ENCODE measurements at places on chromosomes 7 and 10.

GRCh38 chr7:29192811-29193210 lies 1.8 kb upstream of the CHN2 start:
- DNase-seq = no peak

DNA sequence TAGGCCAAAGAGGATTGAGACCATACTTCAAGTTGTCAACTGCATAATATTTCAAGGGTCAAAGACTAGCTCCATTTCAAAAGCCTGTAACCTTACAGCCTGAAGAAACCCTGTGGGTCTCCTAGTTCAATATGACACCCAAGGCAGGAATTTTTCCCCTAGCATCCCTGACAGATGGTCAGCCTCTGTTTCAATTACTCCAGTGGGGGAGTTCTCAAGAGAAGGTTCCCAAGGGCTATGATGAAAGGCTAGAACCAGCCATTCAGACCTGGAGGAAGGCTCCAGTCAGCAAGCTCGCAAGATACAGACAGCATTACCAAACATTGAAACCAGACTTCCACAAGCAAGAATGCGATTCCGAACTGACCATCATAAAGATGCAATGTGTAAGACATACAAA lies 1.6 kb downstream of the HTR7 start:
- DNase-seq = no peak

DNA sequence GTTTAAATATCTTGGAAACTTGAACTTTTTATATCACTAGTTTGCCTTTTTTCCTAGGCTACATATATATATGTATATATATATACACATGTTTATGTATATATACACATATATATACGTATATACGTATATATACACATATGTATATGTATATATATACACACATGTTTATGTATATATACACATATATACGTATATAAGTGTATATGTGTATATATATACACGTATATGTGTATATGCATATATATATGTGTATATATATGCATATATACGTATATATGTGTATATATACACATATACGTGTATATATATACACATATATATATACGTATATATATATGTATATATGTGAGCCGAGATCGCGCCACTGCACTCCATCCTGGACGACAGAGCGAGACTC lies 10.1 kb downstream of the OGDH start:
- DNase-seq = no peak

- DNase-seq = peak; percentile 13
These were observed 67.7 kb downstream of the GPAM start for GRCh38 chr10:112115781-112116385.

- DNase-seq = no peak
These were observed 12.0 kb upstream of the SMARCD3 start for GRCh38 chr7:151260471-151260870.

DNA sequence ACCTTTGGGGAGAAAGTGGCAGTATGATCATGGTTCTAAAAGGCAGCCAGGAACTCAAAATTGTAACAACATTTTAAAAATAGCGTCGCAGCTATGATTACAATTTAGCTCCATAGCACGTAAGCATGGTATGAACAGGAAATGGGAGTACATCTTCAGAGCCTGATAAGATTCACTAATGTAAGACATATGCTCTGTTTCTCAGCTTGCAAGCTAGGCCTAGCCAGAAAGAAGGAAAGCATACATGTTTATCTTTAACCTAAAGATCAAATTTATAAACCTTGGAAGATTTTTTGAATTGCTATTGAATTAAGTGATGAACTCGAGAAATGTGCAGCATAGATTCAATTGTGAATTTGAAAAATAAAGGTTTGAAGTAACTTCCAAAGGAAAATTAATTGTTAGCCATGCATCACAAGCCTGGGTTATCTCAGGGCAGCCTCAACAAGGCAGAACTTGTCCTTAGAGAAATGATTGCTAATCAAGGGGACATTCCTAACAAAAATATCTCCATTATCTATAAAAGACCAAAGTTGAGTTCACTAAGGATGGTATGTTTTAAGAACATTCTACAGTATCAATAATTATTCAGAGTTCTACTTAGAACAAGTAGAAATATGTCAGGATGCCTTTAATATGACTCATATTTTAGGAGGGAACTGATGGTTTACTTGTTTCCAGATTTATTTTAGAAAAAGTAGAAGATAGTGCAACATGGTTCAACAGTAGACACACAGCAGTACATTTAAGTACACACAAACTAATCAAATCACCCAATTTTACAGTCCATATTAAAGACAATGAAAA lies 38.8 kb upstream of the SEPTIN7 start:
- no peak for DNase-seq

GRCh38 chr7:114934086-114934485 lies 12.2 kb downstream of the MDFIC start:
- DNase-seq = no peak

DNA sequence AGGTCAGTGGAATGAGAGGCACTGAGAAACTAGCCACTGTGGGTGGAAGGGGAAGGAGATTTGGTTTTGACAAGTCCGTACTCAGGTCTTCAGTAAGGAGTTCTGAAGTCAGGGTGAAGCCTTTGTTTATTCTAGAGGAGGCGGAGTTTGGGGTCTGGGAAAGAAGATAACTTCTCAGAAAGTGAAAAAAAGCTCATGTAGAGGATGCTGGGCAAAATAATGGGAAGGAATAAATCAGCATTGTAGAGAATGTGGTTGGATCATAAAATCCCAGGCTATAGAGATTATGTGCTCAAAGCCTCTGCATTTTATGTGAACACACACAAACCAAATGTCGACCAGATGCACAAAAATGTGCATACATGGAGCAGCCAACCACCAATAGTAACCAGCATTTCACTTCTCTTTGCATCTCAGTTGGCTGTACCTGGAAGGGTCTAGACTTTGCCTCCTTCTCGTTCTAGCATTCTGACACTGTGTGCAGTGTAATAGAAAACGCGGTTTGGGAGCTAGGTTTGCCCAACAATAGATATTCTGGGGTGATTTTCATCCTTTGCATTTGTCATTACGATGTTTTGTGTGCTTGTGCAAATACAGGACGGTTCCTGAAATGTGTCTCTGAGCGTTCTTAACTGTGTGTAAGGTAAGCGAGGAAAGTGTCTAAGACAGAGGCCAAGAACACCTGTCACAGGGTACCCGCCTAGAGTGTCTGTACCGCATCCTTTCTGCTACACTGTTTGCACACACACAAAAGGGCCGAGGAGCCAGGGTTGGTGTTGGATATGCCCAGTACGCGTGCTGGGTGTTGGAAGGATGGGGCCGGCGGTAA lies 603 bp upstream of the HECW1 start:
- DNase-seq = no peak

DNA sequence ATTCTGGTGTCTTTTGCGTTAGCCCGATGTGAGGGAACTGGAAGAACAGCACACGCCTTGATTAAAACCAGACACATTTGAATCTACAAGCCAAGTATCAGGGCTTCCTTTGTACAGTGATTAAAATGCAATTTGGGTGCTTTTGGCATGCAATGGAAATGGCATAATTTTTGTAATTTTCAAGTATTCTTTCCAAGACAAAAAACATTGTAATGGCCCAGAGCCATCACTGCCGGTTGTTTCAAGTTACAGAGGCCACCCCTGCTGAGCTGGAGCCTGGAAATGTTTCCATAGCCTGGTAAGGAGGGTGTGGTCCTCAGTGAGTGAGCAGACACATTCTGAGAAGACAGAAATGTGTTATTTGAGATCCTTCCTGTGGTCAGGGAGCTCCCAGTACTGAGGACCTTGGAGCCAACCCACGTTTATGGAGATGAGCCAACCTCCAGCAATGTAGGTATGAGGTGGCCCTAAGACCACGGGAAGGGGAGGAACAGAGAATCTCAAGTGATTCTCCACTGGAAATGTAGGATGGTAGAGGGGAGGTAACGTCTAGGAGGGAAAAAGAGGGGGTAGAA lies 20.9 kb downstream of the TEX36 start:
- no peak for DNase-seq

DNA sequence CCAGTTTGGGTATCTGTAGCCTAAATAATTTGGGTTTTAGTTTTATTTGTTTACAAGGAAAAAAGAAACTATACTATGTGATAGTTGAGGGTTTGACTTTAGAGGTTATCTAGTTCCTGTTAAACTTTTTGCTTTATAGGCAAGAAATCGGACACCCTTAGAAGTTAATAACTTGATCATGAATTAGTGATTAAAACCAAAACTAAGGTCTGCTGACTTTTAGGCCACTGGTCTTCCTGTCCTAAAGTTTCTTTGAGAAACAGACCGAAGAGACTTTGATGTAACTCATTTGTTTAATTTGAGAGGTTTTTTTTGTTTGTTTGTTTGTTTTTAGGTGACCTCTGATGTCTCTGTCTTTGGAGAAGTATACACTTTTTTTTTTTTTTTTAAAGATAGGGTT lies 59.7 kb downstream of the PHTF2 start:
- DNase-seq = no peak

DNA sequence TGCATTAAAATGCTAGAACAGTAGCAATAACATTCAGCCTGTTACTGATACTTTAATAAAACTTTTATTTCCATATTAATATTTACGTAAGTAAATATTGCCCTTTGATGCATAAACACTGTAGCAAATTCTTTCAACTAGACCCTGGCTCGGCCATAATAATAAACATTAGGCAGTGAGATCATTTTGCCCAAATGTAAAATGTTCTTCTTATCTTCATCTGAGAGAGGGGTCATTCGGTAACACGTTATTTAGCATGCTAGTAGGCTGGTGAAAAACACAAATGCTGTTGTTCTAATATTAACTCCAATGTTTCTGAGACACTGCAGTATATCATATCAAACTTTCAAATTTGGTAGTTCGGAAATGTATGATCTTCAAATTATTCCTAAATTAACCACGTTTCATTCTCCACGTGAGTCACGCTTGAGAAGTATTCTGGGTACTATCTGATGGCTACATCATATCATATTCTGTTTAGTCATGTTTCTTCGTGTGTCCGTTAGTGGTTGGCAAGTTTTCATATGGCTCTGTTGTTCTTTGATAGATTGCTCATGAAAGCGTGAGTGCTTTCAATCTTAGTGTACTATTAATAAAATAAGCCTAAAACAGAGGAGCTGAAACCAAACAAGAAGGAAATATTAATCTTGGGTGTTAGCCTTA lies 145.8 kb downstream of the NSUN6 start:
- DNase-seq = no peak

DNA sequence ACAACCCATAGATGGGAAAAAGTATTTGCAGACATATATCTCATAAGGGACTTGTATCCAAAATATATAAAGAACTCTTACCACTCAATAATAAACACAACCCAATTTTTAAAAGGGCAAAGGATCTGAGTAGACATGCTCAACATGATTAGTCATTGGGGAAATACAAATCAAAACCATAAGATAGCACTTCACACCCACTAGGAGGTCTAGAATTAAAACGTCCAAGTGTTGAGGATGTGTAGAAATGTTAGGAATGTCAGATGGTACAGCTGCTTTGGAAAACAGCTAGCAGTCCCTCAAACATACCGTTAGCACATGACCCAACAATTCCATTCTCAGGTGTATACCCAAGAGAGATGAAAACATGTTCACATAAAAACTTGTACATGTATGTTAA lies 8.3 kb downstream of the PSTK start:
- no peak for DNase-seq

GRCh38 chr7:157807510-157807909 lies 470.7 kb downstream of the DNAJB6 start:
- DNase-seq = no peak

- no peak for DNase-seq
These were observed 65.4 kb upstream of the MXI1 start for GRCh38 chr10:110141871-110142635.

DNA sequence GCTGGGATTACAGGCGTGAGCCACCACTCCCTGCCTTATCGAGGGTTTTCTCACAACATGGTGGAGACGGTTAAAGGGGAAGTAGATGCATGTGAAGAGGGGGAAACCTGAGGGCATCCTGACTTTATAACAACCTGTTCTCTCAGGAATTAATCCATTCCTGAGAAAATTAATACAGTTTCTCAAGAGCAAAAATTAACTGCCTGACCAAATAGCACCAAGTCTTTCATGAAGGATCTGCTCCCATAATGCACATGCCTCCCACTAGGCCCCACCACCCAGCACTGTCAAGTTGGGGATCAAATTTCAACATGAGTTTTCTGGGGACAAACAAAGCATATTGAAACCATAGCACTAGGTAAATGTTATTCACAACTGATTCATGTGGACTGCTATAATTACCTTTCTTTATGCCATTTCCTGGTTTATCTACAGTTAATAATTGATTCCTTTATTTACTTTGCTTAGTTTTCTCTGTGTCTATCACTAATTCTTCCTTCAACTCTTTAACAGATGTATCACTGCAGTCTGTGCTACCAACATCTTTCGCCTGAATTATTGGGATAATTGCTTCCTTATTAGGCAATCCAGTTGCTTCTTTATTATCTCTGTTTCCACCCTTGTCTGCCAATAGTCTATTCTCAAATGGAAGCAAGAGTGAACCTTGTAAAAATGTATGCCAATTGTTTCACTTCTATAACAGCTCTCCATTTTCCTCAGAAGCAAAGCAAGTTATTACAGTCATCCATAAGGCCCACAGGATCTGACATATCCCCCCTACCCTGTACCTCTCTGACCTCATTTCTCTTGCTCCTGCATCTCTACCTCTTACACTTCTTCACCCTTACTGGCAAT lies 12.9 kb upstream of the MICU1 start:
- no peak for DNase-seq

DNA sequence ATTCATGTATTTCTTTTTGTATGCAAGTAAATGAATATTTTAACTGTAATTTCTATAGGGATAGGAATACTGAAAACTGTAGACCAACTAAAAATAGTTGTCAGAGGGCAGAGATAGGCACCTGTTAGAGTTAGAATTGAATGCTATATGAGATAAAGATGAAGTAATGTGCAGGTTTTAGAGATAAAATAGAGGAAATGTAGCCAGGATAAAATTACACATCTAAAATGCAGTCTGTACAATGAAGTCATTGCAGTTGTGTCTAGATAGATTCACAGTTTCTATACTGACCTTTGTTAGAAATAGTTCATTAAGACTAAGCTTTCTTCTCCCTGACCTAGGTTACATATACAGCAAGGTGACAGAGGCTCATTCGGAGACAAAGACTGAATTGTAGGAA lies 46.2 kb downstream of the SMNDC1 start:
- no peak for DNase-seq

GRCh38 chr10:47412177-47412730 lies 28.2 kb upstream of the ZNF488 start:
- DNase-seq = no peak

GRCh38 chr7:66308411-66308810 lies 103.3 kb downstream of the TPST1 start:
- DNase-seq = no peak

Data from renal cortex interstitium (tissue), 15 donors.